ENCODE measurements at places on chromosomes 12 and 14.

GRCh38 chr12:112916270-112916669 is 9.5 kb downstream of the OAS1 start:
- DNase-seq, result no peak

GRCh38 chr14:74301594-74302151 is 1.1 kb downstream of the ABCD4 start:
- DNase-seq, result no peak

DNA sequence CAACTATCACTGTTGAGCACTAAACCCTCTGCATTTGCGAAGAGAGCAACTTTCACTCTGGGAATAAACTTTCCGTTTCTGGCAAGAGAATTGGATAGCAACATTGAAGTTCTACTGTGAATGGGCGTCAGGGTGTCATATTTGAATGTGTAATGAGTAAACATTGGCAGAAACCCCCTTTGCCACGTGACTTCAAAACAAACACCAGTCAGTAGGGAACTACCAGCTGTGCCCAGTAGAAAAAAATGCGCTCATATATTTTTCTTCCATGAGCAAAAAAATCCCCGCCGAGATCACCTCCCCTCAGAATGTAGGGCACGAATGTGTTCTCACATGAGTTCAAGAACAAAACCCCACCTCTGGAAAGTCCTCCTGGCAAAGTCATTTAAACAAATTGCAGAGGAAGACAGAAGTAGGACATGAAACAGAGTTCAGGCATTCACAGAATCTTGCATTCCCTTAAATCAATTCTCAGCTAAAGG is 80.6 kb downstream of the BTG1 start:
- DNase-seq, result peak; percentile 14

DNA sequence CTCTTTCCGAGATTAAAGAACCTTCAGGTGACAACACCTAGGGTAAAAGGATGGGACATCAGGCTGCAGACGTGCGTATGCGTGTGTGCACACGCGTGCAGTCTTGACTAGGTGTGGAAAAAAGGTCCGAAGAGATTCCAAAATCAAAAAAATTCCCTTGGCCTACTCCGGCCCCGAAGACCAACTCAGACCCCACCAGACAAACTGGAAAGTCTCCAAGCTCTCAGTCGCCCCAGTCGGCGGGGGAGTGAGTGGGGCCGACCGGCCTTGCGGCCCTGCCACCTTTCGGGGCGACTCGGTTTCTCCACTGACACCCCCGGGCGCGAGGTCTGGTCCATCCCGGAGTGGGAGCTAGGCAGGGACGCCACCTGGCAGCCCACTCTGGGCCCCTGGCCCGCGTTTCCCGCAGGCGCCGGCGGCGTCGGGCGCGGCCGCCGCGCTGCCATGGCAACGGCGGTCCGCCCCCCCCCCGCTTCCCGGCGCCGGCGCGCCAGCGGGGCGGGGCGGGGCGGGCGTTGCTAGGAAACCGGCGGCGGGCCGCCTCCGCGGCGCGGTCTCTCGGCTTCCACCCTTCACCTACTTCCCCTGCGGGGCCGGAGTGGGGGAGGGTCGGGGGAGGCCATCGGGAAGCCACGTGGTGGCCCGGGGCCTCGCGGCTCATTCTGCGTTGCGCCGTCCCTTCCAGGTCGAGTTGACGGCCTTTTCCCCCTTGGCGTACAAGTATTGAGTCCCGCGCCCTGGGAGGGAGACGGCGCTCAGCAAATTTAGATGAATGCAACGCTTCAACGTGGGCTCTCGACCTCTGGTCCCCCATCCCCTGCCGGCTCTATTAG is 253.1 kb downstream of the EFCAB11 start:
- peak; percentile 73 for DNase-seq

DNA sequence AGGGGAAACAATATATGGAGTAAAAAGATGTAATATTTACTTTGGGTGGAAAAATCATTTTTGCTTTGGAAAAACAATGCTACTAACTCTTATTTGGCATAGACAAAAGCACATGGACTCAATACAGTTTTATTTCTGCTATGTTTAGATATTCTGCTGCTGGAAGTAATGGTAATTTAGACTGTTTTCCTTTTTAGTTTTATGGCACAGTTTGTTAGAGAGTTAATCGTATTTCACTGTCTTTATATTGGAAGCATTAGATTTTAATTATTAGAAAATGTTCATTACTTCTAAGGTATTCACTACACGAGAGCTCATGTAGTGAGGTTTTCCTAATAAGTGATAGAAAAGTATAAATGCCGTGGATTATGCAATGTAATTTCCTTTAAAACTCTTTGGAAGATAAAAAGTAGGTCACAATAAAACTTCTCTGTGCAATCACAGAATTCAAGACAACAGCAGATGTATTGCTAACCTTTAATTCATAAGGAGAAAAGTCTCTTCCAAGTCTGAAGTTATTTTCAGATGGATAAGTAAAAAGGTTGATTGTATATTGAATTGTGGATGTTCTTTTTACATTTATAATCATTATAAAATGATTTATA is 851.8 kb downstream of the TMTC2 start:
- DNase-seq, result no peak

GRCh38 chr12:84599539-84599938 is 313.1 kb downstream of the SLC6A15 start:
- DNase-seq, result peak; percentile 65

DNA sequence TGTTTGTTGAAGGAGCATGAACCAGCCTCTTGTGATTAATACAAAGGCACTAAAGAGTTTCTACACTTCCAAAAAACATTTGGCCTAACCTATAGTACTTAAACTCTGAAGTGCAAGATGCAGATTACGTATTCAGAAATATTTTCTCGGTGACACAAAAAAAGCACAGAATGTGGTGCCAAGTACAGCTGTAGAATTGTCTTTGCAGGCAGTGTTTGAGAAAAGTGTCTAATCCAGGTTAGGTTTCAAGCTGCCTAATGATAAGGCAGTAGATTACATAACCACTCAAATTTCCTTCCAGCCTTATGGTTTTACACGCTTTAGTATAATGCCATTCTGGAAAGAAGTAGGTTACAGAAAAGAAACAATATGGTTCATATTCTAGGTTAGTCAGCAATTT is 205.2 kb downstream of the KLHL28 start:
- DNase-seq, result no peak

GRCh38 chr12:70908978-70909377 is 11.6 kb downstream of the PTPRR start:
- no peak for DNase-seq

All from NCI-H2227 treated with DMSO at 0.1 percent for 48 hours (cell line).